ENCODE measurements at places on chromosomes 16 and 17. TPM values are rescaled to one million over a fixed set of nuclear protein-coding genes. Genes with fewer than 3 reads are reported as not detected.

DNA sequence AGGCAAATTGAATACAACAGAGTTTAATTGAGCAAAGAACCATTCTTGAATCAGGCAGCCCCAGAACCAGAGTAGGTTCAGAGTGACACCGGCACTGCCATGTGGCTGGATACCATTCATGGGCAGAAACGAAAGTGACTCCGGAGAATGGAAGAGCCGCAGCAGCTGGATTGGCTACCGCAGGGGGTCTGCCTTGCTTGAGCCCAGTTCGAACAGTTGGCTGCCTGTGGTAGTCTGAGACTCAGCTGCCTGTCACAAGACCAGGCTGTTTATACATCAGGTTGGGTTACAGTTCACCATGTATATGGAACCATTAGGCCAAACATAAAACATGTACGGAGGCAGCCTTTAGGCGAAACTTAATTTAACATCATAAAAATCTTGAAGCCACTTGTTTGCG, 205.2 kb upstream of the CHMP6 start:
- no peak for DNase-seq

DNA sequence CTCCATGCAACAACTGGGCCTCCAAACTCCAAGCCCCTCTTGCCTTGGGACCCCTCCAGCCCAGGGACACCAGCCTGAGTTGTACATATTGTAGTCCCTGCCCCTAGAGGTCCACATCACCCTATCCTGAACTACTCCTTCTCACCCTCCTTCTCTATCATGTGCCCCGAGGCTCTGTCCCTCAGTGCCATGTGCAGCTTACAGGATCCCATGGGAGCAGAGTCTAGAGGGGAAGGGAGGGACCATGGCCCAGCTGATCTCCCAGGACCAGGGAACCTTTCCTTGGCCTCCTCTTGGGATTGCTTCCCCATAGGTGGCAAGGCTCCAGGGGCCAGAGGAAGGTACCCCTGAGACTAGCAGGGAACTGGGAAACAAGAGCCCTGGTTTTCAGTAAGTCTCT, 35.3 kb downstream of the TMEM132E start:
- DNase-seq, result no peak

DNA sequence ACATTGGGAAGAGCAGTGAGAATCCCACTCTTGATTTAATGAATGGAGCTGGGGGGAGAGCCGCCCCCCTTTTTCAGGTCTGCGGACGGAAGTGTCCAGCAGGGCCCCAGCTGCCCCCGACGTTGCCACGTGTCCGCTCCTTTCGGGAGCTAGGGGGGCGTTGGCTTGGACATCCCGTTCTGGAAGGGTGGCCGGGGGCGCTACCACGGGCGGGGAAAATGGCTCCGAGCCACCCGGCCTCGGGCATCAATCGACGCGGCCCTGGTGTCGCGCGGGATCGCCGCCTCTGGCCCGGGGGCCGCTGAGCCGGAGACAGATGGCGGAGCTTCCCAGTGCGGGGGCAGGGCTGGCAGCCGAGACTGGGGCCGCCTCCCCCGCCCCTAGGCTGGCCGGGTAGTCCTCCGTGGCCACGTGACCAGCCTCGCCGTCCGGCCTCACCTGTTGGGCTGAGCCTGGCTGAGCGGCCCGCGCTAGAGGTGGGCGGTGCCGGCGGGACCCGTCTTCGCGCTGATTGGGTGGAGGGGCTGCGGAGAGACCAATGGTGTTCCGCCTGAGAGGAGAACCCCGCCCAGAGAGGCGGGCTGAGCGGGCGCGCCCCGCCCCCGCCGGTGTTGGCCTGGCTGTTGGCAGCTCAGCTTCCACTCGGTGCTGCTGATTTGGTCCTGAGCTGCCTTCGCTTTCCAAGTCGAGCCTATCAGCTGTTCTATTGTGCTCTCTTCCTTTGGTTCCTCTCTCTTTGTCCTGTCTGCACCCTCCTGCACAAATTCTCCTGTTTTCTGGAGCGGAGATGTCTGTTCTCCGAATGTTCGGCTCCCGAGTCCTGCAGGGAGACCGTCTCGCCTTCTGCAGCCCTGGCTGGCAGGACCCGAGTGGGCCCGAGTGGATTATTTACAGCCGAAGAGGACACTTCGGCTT, 8.3 kb downstream of the HS3ST3B1 start:
- peak; percentile 96 for DNase-seq

GRCh38 chr17:62017912-62018311, 47.2 kb downstream of the MED13 start:
- peak; percentile 28 for DNase-seq

The DHRS7C gene
- not detected for total RNA-seq

The KCNH4 gene
- not detected for total RNA-seq

The FSCN2 gene
- 2.3 TPM for total RNA-seq

The AOC3 gene
- total RNA-seq, result not detected

The TP53TG3C gene
- total RNA-seq, result not detected

Data from GM23248 (cell line).